ENCODE measurements at places on chromosomes 1 and 21.

DNA sequence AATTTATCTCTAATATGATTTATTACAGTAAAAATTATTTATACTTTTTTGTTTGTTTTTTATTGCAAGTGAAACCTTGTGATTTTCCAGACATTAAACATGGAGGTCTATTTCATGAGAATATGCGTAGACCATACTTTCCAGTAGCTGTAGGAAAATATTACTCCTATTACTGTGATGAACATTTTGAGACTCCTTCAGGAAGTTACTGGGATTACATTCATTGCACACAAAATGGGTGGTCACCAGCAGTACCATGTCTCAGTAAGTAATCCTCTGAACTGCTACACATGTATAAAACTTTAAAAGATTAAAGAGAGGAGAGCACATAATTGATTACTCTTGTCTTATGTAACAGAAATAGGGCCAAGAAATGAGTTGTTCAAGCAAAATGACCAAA lies 4.5 kb downstream of the CFHR3 start:
- DNase-seq, result no peak

DNA sequence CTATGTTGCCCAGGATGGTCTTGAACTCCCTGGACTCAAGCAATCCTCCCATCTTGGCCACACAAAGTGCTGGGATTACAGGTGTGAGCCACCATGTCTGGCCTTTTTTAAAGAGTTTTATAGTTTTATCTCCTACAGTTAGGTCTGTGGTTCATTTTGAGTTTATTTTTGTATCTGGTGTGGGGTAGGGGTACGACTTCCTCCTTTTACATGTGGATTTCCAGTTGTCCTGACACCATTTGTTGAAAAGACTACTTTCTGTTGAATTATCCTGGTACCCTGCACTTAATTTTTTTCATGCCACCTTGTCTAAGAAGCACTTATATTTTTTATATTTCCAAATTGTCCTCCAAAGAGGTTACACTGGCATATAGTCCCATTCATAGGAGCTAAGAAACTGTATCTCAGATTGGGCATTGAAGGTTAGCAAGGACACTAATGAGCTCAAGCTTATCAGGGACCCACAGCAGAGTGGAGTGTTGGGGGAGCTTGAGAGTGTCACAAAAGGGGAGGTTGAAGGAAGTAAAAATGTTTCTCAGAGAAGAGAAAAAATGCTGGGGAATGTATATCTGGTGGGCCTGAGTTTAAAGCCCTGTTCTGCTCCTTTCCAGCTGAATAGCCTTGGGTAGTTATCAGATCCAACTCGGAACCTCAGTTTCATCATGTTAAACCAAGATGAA lies 23.4 kb upstream of the MEF2D start:
- DNase-seq, result no peak

- DNase-seq, result no peak
Observed at GRCh38 chr1:161388639-161389038, 21.0 kb upstream of the CFAP126 start.

GRCh38 chr1:182766050-182766449 lies 23.5 kb upstream of the NPL start:
- DNase-seq, result no peak

- peak; percentile 27 for DNase-seq
Observed at GRCh38 chr1:161071886-161072371, 2.2 kb upstream of the ARHGAP30 start.

DNA sequence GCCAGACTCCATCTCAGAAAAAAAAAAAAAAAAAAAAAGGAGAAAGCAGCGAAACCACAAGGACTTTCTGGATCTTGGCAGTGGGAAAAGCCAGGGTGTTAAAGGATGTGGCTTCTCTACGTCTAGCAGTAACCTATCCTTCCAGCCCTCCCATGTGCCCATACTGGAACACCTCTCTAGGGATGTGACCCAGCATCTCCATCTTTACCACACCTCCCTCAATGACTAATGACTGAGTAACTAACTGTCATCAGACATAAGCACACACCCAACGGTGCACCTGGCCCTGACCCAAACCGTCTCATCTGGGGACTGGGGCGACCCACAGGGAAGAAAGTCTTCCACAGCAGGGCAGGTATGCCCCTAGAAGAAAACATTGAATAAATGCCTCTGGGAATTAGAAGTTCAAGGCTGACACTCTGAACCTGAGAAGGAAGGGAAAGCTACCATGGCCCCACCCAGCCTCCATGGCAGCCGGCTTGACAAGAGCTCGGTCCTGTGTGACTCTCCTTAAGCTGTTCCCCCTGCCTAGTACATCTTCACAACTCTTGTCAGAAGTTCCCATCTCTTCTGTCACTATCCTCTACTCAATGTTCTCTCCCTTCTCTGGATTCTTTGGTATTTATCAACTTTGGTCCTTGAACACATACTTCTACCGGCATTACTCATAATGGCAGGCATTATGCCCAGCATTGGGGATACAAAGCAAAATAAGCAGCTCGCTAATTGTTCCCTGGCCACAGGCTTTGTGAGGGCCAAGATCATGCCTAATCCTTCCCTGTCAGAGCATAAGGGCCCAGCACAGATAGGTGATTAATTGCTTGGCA lies 14.8 kb upstream of the PAQR6 start:
- peak; percentile 71 for DNase-seq

DNA sequence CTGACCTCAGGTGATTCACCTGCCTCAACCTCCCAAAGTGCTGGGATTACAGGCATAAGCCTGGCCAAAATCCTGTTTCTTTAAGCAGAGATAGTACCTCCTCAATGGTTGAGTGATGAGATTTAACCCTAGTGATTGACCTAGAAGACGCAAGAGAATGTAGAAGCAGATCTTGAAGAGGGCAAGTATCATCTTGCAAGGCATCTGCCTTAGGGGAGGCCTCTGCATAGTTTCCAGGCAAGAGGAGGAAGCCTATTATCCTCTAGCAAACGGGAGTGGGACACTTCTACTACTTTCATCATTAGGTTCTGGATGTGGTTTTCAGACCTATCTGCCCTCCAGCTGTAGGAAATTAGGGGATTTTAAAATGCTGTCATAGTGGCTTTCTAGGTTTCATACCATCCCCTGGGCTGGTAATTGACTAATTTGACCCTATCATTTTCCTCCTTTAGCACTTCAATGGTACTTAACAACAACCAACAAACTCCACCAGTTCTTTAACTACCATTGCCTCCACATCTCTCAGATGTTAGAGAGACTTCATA lies 10.0 kb upstream of the TRIM62 start:
- no peak for DNase-seq

DNA sequence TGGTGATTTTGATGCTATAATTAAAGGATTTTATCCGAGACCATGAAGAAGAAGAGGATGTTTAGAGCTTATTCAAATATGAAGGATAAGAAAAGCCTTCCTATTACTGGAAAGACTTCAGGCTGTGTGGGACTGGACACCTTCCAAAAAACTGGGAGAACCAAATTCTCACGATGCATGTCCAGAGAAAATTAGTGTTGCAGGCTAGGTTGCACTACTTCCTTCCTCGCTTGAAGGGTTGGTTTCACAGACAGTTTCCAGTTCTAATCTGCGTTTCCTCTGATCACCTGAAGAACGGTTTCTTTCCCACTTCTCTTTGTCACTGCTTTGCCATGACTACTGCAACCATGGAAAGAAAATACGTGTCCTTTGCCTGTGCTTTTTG lies 2.0 kb downstream of the MTARC2 start:
- no peak for DNase-seq

- no peak for DNase-seq
Observed at GRCh38 chr21:45818904-45819285, 162.7 kb upstream of the COL6A1 start.

- no peak for DNase-seq
Observed at GRCh38 chr21:8990326-8991087, 1530.9 kb upstream of the TPTE start.

DNA sequence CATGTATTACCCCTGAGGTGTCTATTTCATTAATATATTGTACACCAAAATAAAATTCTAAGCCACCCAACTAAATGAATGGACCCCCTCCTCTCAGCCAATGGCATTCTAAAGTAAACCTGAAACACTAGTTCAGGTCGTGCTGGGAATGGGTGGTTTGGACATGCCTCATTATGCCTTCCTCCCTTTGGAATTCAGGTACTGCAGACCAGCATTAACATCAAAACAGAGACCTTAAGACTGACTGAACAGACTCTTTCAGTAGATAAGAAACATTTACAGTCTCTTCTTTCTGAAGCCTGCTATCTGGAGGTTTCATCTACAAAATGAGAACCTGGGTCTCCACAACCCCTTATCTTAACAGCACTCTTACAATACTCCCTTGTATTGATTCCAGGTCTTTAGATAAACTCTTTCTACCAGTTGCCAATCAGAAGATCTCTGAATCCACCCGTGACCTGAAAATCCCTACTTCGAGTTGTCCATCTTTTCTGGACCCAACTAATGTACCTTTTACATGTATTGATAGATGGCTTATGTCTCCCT lies 93.6 kb downstream of the PKN2 start:
- no peak for DNase-seq

- no peak for DNase-seq
Observed at GRCh38 chr1:46399307-46399706, 5.2 kb downstream of the FAAH start.

DNA sequence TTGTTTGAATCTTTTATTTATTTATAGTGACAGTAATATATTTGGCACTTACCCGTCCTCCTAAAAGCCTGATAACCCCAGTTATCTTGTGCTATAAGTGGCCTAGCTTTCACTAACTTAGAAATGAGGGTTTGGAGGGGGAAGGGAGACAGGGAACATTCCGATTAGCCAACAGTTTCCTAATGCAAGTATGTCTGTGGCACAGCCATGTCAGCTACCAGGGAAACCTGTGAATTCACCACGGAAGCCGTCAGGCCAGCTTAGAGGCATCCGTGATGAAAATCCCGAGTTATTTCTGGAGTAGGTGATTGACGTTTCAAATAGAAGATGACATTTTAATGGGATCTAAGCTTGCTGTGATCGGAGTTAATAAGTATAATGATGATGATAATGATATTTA lies 39.4 kb upstream of the BCL10 start:
- no peak for DNase-seq

DNA sequence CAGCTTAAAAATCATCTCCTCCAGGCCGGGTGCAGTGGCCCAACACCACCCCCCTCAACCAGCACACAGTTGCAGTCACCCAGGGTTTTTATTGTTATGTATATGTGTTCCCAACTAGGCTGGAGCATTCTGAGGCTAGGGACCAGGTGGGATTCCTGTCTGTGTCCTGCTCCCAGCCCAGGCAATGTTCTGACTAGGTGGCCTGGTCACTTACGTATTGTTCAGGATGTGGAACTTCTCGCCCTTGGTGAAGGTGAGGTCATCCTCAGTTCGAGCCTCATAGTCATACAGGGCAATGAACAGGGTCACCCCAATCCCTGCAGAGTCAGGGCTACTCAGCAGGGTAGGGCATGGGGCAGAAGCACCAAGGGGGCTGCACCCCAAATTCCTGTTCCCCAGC lies 12.2 kb downstream of the FGR start:
- DNase-seq, result no peak

DNA sequence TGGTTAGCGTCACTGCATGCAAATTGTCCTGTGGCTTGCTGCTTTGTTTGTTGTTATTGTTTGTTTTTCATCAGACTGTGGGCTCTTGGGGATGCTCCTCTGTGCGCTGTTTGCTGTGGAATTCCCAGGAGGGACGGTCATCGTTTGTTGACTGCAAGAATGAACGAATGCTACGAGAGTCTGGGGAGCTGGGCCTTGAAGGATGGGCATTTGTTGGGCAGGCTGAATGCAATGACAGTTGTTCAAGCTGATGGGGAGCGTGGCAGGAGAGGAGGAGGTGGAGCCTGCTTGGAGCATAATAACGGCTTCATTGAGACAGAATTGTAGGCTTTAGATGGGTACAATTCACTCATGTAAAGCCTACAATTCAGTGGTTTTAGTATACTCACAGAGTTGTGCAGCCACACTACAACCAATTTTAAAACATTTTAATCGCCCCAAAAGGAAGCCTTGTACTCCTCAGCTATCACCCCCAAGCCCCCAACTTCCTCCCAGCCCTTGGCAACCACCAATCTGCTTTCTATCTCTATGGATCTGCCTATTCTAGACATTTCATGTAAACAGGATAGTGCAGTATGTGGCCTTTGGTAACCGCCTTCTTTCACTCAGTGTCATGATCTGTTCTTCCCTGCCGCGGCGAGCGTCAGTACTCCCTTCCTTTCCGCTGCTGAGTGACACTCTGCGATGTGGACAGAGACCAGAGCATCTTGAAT lies 190.2 kb downstream of the CAMTA1 start:
- no peak for DNase-seq

DNA sequence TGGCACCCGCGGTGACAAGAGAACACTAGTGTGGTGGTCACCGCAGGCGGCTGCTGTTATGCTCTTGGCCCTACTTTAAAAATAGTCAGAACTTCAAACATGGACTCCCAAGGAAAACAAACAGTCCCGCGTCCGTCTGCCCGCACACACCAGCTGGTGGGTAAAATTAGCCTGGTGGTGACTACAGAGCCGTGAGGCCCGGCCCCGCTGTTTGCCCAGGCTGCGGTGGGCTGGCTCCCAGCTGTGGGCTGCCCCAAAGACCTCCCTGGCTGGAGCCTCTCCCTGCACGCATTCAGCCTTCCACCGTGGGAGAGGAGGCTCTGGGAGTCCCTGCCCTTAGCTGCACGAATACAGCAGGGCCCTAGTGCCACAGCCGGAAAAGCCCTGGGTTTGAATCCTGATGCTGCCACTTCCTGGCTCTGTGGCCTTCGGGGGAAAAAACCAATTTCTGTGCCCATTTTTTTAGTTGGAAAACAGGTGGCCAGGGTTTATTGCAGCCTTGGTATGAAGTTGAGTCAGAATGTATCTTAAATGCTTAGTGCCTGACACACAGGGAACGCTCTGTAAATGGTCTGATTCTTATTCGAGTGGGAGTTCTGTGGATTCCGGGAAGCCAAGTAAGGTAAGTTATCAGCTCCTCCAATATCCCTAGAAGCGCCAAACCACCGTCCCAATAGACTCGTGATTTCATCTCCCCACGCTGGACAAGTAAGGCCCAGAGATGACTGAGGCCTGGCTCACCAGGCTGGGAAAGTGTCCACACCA lies 58.2 kb downstream of the ALPL start:
- peak; percentile 84 for DNase-seq

DNA sequence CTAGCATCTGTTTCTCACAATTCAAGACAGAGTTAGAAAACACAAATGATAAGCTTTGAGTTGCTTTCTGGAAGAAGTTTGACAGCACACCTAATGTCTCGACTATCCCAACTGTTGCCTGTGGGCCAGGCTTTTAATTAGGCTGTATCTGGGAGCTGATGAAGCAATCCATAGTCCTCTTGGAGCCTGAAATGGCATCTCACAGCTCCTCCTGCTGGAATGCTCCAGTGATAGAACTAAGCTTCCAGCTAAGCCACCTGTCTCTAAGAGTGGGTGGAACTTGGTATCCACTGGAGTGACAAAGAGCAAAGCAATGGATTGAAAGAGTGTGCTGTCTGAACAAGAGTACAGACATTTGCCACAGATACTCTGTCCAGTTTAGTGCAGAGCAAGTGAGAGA lies 605.3 kb upstream of the NR5A2 start:
- DNase-seq, result peak; percentile 19

All from NCI-H226 (cell line).